Fibroblast of skin of left biceps (primary cell): ENCODE measurements at places on chromosomes 16 and 17.
A peak's percentile ranks its signal among the peaks of the same experiment; 100 is the strongest.

GRCh38 chr17:48294020-48294805 lies 135.8 kb downstream of the SKAP1 start:
- no peak for DNase-seq

GRCh38 chr16:56477096-56477878 lies 25.9 kb downstream of the OGFOD1 start:
- DNase-seq, result peak; percentile 68

- no peak for DNase-seq
Measured at GRCh38 chr17:66299711-66300110, 2.7 kb upstream of the PRKCA start.

GRCh38 chr16:35749253-35750141 lies 2290.1 kb downstream of the TP53TG3F start:
- no peak for DNase-seq

DNA sequence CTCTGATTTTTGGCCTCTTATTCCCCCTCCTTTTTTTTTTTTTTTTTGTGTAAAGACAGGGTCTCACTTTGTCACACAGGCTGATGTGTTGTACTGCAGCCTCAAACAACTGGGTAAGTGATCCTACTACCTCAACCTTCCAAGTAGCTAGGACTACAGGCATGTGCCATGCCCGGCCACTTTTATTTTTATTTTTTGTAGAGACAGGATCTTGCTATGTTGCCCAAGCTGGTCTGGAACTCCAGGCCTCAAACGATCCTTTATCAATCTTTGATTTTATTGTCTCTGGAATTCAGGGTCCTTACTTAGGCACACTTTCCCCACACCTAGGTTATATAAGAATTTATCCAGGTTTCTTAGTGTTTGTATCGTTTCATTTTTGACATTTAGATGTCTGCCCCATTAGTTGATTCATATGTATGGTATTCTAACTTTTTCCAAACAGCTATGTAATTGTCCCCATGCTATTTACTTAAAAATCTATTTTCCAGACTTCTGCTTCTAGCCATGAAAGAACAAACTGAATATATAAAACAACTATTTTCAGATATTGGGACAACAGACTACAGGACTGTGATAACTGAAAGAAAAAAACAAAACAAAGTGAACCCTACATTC lies 13.9 kb downstream of the CMC2 start:
- no peak for DNase-seq

- DNase-seq, result no peak
Measured at GRCh38 chr16:11235703-11235991, 20.4 kb downstream of the SOCS1 start.

- DNase-seq, result no peak
Measured at GRCh38 chr17:61395983-61396585, 3.6 kb upstream of the TBX2 start.

- DNase-seq, result no peak
Measured at GRCh38 chr17:43135454-43135819, 10.3 kb upstream of the BRCA1 start.
